Fibroblast of skin of right quadriceps (primary cell): ENCODE measurements at places on chromosomes 1 and 21.
A peak's percentile ranks its signal among the peaks of the same experiment; 100 is the strongest.

DNA sequence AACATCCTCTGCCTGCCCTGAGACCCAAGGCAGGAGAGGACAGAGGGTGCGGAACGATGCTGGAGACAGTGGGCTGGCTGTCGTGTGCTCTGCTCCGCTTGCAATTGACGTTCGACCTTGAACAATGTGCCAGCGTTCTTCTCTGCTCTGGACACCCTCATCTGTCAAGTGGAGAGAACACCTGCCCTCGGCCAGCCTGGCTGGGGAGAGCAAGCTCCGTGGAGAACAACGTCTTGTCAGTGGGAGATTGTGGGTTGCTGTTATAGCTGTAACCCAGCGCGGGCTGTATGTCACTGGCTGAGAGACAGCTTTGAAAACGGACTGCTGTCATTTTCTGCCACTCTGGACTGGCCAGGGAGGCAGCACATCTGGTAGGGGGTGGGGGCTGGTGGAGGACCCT, 14.7 kb downstream of the KIAA1614 start:
- DNase-seq, result no peak

DNA sequence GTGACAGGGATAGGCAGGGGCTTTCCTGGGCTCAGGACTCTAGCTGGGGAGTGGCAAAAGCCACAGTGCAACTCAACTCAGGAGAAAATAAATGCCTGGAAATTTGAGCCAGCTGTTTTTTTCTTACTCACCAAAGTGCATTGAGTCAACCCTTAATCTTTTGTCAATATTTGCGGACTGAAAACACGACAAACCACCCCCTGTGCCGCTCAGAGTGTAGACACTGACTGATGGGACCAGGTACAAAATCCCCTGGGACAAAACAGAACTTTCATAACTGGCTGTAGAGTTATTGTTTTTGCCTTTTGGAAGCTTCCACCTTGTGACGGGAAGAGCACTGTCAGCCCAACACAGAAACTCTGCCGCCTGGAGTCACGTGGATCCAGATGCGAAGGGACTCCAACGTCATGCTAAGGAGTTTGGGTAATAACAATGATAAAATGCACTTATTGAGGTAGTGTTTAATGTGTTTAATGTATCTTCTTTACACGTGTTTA, 164.6 kb downstream of the PLPP3 start:
- DNase-seq, result no peak

DNA sequence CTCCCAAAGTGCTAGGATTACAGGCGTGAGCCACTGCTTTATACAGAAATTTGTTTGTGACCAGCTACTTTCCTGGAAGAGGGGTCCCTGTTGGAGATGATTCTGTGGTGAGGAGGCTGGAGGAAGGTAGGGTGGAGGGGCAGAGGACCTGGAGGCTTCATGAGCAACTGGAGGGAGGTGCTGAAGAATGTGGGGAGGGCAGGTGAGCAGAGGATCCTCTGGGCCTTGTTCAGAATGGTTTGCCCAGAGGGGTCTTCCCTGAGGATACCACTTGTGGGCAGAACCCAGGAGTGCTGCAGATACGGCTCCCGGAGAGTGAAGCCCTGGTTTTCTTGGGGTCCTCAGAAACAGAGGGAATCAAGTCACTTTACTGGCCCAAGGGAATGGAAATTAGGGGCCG, 67.2 kb upstream of the WDR26 start:
- no peak for DNase-seq

DNA sequence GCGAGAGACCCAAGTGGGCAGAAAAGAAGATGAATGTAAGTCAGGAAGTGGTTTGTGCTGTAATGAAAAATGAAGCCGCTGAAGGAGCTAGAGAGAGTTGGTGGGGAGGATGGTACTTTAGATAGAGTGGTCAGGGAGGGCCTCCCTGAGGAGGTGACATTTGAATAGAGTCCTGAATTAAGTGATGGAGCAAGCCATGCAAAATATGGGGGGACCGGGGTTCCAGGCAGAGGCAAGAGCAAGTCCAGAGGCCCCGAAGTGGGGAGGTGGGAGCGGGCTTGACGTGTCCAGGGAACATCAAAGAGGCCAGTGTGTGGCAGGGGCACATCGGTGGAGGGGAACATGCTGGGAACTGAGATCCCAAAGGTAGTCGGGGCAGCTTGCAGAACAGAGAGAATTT, 43.1 kb downstream of the OPRD1 start:
- no peak for DNase-seq

DNA sequence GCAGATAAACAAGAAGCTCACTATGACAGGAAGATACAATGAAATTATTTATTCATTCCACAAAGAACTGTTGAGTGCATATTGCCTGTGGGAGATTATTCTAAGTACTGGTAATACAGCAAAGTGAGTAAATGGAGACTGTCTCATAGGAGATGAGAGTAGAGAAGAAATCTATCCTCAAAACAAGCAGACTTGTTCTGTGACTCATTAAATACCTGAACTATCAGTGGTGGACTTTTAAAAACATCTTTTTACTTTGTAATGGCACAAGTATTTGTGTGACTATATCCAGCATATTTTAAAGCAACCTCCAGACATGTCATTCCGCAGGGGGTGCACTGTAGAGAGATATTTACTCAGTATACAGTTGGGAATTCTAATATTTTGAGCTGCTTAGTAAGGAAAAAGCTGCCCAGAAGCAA, 259.2 kb downstream of the FMN2 start:
- DNase-seq, result peak; percentile 92

- no peak for DNase-seq
Measured at GRCh38 chr1:165409657-165410358, 35.1 kb downstream of the RXRG start.
